ENCODE measurements at places on chromosomes 3 and 15.
A peak's percentile ranks its signal among the peaks of the same experiment; 100 is the strongest.

DNA sequence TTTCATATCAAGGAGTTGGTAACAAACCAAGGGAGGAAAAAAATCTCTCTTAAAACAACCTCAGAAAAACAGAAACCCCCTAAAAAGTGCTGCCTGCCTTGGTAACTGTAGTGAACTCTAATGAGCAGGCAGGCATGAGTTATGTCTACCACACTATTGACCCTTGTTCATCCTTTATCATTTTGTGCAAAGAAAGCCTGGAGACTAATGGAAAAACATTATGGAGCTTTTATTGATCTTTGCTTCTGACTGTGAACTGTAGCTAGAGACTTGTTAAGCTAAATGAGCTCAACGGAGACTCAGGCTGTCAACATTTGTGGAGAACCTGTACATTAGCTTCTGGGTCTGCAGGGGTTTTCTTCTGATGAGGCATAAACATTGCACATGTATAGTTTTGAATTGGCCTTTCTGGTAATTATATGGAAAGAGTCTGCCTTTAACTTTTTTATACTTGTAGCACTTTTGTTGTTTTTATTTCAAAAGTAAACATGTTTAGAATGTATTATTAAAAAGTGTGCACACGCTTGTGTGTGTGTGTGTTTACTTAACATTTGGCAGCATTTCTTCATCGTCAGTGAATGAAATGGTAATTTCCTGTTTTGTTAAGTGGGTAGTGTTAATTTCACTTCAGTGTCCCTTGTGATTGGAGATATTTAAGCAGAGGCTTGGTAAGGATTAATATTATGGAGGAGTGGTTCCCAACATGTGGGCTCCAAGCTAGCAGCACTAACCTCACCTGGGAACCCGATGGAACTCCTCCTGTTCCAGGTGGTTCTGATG, 15.9 kb upstream of the SPTSSB start:
- no peak for DNase-seq

DNA sequence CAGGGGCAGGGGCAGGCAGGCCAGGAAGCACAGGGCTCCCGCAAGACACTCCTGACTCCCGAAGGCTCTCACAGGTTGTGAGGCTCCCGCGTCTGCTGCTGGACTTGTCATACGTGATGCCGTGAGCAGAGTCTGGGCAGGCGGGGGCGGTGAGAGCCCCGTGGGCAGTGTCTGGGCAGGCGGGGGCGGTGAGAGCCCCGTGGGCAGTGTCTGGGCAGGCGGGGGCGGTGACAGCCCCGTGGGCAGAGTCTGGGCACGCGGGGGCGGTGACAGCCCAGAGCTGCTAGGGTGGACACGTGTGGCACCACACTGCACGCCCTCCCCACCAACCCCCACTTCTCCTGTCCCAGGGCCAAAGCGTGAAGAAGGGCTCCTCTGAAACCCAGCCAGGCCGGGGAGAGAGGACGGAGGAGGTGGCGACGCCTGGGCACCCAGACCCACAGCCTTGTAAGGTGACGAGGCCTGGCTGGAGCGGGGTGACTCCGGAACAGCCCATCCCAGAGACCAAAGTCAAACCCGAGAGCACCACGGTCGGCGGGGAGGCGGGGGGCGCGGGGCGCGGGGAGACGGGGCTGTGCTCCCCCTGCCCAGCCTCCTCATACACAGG, 35.0 kb downstream of the TNK2 start:
- DNase-seq: no peak

DNA sequence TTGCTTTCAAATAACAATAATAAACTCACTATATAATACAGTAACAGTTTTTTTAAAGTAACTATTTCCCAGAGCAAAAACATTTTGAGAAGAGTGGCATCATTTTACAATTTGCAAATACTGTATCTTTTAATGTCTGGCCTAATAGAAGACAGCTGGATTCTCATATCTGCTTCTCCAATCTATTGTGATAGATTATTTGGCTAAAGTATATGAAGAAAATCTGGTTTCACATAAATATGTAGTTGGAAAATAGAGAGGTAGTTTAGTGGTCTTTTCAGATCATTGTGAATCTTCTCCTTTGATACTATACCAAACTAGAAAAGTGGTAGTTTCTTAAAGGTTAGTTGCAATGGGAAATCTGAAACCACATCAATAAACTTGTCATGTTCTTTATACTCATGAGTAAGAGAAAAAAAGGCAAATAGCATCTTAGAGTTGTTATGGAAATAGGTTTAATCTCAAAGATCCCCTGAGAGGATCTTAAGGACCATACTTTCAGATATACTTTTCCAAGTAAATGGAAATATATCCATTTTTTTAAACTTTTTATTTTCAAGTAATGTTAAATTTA, 124.8 kb upstream of the NR2E3 start:
- DNase-seq: no peak

- peak; percentile 51 for DNase-seq
These were observed at the start of gene PRICKLE2 for GRCh38 chr3:64224826-64225610. TSS of gene PRICKLE2 (minus strand) at chr3:64225466. CDS start at chr3:64198927, 26,539 bp downstream.
